ENCODE measurements at places on chromosomes 16 and 17. TPM values are rescaled to one million over a fixed set of nuclear protein-coding genes. Genes with fewer than 3 reads are reported as not detected.
A peak's percentile ranks its signal among the peaks of the same experiment; 100 is the strongest.

The LRRC46 gene
- not detected for total RNA-seq

The SYNGR2 gene
- total RNA-seq: 152 TPM

DNA sequence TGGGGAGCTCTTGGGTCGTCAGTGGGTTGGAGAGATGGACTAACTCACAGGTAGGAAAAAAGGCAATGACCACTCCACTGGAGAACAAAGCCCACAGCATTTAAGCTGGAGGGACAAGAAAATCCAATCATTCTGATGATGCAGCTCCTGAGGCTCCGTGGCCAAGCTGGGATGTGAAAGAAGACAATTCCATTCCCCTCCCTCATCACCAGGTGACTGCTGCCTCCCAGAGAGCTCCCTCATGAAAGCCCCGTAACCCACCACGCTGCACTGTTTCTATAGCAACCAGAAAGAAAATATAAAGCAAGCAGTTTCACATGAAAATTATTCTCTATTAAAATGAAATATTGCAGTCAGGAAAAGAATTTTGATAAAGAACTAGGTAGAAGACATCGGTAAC, 15.2 kb downstream of the ANKRD11 start:
- H3K4me3 ChIP-seq: no peak overlapping the region
- no peak overlapping the region for H3K27ac ChIP-seq
- H3K4me1 ChIP-seq: peaks cover 95% of the 10 kb centered on the region

DNA sequence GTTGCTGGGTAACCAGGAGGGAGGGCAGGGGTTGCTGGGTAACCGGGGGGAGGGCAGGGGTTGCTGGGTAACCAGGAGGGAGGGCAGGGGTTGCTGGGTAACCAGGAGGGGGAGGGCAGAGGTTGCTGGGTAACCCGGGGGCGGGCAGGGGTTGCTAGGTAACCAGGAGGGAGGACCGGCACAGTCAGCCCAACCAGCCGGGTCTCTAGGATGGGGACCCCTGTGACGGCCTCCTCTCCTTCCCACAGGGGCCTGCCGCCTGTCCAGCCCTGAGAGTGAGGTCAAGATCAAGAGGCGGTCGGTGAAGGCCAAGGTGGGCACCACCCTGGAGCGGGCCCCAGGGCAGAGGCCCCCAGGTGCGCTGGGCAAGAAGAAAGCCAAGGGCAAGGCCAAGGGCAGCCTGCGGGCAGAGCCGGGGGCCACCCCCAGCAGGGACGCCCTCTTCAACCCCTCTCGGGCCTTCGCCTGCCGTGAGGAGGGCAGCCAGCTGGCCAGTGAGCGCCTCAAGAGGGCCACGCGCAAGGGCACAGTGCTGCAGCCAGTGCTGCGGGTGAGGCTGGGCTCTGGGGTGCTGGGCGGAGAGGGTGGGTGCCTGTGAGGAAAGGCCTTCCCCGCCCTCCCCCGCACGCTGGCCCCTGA, 54.6 kb downstream of the ACTG1 start:
- peaks cover 22% of the 10 kb centered on the region for H3K36me3 ChIP-seq
- peaks cover 4% of the 10 kb centered on the region for H3K4me1 ChIP-seq
- no peak for DNase-seq
- no peak overlapping the region for H3K27ac ChIP-seq

DNA sequence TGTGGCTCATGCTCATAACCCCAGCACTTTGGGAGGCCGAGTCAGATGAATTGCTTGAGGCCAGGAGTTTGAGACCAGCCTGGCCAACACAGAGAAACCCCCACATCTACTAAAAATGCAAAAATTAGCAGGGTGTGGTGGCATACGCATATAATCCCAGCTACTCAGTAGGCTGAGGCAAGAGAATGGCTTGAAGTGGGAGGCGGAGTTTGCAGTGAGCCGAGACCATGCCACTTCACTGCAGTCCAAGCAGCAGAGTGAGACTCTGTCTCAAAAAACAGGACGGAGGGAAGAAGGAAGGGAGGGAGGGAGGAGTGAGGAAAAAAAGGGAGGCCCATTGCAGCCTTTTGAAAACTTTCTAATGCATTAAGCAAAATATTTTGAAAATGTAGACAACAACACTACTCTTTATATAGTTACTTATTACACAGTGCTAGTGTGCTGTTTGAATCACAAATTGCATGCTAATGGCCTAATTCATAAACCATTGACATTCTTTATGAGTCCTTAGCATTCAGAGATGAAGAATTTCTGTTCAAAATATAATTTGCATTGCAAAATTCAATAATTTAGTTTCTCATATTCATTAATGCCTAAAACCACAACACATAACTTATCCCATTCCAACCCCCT, 59.4 kb downstream of the TMEM114 start:
- H3K27ac ChIP-seq: no peak overlapping the region
- DNase-seq: no peak
- no peaks in the 10 kb centered on the region for H3K4me1 ChIP-seq

DNA sequence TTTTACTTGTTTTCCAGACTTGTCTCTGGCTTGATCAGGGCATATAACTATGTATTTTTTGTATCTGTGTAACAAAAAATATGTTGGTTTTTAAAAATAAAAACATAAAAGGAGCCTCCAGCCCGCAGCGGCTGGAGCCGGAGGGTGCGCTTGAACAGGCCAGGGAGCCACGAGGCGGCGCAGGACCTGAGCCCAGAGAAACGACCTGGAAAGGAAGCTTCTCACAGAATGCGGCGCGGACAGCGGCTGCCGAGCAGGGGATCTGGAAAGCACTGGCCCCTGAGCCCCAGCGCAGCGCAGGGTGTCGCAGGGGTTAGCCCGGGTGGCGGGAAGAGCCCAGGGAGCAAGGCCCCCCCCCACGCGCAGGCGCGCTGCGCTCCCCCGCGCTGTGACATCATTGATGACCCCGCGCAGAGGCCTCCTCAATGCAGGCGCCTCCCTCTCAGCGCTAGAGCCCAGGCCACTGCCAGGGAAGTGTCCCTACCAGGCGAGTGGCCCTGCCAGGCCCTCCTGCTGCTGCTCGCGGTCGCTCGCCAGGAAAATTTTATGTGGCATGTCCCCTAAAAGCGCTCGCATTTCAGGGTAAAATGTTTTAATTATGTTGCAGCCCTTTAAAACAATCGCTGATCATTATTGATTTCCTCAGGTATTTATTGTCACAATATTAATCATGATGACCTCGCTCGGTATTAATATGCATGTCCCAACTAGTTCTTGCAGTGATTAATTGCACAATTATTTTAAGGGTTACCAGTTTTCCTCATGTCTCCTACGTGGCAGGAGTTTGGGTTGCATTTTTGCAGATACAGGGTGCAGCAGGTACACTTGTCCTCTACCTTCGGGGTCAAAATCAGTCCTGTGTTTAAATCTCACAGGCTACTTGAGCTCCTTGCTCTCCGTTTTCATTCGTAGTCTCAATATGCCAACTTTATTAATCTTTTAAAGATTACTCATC, 134.2 kb downstream of the USP22 start:
- no peaks in the 10 kb centered on the region for H3K36me3 ChIP-seq
- DNase-seq: peak; percentile 95
- H3K4me3 ChIP-seq: peak overlapping the region; percentile 54
- H3K27me3 ChIP-seq: no peaks in the 10 kb centered on the region
- H3K27ac ChIP-seq: peak overlapping the region; percentile 80
- peaks cover 13% of the 10 kb centered on the region for H3K4me1 ChIP-seq

Data from esophagus muscularis mucosa (tissue), 4 donors.